ENCODE measurements at places on chromosomes 3 and 15.

DNA sequence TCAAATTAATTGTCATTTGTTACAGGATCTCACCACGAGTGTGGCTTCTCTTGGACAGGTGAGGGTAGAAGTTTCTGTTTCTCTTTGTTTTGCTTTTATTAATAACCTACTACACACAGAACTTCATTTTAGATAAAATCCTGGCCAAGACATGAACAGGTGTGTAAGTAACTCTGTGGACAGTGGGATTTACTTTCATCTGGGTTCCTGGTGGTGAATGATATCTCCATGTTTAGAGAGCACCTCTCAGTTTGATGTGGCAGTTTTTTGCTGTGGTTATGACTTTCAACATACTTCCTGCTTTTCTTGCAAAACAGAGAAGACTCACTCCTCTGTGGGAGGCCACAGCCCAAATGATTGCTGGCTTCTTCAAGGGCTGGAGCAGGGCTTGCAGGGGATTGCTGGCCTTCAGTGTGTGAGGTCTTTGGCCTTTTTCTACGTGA, 71.1 kb upstream of the XCR1 start:
- peak; percentile 56 for DNase-seq

DNA sequence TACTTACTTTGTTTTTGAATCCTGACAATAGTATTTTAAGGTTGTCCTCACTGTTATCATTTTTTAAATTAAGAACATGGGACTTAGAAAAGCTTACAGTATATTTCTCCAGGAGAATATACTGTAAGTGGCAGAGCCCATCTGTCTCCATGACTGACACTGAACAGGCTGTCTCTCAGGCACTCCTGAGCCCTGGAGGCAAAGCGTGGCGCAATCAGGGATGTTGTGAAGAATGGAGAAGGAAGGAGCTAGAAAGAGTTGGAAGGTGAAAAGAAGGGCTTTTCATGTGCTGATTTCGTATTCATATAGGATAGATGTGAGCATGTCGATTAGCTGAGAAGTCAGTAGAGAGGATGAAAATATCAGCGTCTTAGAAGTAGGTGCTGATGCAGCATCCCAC, 41.5 kb downstream of the FGF12 start:
- no peak for DNase-seq

DNA sequence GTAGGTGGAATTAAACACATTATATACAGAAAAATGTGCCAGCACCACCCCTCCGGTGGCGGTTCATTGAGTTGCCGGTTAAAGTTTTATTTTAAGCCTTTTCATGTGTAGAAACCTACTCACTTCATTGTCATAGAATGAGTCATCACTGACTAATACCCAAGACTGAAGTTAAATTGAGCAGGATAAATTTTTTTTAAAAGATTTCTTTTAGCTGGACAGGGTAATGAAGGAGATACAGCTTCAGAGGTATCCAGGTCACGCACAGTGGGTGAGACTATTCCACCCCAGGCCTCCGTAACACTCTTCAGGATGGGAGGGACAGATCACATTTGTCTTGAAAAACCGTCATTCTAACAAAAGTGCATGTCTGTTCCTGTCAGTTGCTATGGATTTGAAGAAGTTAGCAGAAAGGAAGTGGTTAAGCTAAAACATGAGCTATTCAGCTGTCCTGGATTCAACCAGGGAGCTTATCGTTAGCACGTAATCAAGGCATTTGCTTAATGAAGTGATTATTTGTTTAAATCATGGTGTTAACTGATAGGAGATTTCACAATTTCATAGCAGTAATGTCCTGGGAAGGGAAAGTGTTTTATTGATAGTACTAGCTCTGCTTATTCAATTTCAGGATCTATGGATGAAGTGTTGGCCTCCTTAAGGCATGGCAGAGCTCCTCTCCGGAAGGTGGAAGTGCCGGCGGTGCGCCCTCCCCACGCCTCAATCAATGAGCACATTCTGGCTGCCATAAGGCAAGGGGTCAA, 23.4 kb downstream of the WHAMM start:
- no peak for DNase-seq

DNA sequence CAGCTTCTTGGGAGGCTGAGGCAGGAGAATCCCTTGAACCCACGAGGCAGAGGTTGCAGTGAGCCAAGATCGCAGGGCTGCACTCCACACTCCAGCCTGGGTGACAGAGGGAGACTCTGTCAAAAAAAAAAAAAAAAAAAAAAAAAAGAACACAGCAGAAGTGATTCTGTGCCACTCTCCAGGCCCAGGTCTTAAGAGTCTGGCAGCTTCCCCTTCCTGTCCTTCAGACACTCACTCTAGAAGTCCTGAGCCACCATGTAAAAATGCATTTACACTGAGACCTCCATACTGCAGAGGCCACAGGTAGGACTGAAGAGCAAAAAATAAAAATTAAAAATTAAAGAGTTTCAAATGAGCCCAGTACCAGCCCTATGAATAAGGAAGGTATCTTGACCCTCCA, 11.8 kb upstream of the CDV3 start:
- no peak for DNase-seq

- no peak for DNase-seq
Observed at GRCh38 chr3:129417326-129417725, 11.1 kb downstream of the EFCAB12 start.

DNA sequence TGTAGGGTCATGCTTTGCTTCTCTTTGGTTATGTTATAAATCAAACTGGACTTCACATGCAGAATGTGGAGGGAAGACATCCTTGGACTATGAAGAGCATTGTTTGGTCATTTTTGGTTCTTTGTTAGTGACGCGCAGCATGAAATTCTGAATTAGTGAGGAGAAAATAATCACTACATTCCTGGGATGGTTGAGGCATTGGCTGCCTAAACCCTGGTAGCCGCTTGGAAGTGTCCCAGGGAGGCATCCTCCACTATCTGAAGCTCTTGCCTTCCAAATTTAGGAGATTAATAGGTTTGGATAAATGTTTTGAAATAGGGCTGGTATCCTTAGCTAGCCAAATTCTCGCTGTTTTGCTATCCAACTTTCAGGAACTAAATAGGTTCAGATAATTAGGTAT, 96.2 kb downstream of the CLSTN2 start:
- DNase-seq, result no peak

DNA sequence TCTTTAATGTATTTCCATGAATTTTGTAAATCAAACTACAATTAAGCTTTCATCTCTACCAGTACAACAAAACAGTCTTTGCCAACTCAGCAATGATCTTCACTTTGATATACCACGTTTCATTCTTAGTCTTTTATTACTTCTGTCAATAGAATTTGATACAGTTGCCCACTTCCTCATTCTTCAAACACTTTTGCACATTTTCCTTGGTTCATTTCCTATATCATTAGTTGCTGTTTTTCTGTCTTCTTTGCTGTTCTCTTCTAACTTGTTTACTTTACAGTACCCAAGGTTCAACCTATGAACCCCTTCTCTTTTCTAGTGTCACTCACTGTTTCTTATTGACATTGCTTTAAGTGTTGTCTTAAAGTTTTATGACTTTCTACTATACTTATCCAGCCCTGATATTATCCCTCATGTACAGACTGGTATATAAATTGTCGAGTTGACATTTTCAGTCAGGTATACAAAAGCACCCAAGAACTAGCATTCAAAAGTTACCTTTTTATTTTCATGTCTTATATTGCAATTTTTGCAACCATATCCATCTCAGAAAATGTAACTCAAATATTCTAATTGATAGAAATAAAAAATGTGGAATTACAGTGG, 903.1 kb downstream of the NSUN3 start:
- no peak for DNase-seq

DNA sequence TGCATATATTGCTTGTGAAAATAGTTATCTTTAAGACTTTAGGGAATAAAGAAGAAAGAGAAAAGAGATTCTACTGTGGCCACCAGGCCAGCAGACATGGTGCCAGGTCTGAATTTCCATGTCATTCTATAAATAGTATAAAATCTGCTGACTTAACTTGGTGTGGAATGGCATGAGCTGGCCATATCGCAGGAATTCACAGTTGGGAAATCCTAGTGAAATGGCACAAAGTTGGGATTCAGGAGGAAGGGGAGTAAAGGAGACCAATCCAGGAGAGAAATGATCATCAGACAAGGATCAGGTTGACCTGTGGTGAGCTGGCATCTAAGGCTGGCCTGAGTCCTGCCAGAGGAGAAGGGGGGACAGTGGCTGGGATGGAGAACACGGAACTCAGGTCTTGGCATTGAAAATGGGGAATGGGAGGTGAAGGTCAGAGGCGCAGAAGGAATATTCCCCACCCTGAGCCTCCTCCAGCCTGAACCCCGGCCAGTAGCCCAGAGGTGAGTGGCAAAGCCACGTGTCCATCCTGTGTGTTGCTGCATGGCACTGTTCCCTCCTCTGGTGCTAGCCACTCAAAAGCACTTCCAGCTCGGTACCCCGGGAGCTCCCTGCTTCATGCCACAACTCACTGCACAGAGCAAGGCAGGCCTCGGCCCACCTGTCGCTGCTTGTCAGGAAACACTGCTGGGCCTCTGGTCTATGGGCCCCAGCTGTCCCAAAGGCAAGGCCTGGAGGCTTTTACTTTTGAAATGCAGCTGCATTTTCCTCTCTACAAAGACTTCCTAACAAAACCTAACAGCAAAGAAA, 51.4 kb downstream of the SSUH2 start:
- no peak for DNase-seq

- DNase-seq, result no peak
Observed at GRCh38 chr3:178198329-178198728, 337.9 kb upstream of the KCNMB2 start.

DNA sequence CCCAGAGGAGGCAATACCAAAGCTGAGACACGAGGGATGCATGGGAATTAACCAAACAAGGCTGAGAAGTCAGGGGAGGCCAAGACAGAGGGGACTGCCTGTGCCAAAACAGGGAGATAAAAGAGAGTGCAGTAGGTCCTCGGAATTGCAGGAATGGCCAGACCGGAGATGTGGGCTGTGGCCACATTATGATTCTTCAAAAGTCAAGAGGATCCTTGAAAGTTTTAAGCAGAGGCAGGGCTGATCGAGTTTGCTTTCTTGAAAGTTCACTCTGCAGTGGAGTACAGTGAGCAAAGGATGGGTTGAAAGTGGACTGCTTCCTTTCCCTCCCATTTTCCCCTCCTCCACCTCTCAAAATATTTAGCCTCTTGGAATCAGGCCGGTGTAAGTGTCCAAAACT, 73.9 kb upstream of the ADAMTS9 start:
- no peak for DNase-seq

- DNase-seq, result no peak
Observed at GRCh38 chr15:28098766-28099554, at the start of gene OCA2. Gene OCA2 (minus strand): TSS chr15:28099315. CDS start chr15:28081874, 17,441 bp downstream.

DNA sequence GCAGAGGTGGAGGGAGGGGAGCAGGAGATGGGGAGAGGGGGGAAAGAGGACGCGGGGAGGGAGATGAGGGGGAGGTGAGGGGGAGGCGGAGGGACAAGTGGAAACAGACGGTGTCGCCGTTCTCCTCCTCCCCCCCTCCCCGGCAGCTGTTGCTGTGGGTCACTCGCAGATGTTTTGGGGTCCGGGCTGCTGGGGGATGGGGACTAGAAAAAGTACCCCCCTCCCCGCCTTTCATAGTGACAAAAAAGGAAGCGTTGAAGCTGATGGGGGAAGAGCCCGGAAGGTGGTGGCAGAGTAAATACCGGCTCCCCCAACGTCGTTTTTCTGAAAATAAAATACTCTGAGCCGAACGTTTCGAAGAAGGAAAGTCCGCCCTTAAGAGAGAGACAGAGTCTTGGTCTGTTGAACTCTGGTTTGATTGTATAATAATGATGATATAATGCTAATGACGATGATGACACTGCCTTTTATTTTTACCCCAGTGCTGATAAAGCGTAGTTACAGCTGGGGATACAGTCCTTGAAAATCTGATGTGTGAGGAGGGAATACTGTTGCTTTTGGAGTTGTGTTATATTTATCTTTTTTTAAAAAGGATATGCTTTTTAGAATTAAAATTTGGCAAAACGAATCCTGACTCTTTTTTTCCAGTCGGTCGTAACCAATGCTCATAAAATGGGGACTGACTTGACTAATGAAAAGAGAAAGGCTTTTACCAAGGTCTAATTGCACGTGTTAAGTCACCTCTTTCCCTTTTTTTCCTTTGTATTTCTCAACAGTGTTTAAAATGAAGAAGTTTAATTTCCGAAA, 993 bp downstream of the STXBP5L start:
- no peak for DNase-seq

DNA sequence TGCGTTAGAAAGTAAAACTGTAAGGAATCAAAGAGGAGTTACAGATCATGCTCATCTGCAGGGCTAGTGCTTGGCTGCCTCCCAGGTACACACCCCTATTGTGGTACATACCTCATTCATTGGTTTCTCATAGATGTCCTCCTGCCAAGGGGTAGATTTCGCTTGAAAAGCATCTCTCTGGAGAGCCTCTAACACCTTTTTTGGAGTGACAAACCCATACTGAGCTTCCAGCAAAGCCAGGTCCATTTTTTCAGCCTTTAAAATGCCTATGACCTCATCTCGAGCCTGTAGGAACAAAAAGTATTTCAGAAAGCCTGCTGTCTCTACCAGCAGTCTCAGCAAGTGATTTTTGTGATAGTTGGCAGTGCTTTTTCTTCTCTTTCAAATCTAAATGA, 112.1 kb downstream of the CMSS1 start:
- DNase-seq, result no peak

GRCh38 chr3:127940116-127940515, 25.1 kb downstream of the KBTBD12 start:
- no peak for DNase-seq

DNA sequence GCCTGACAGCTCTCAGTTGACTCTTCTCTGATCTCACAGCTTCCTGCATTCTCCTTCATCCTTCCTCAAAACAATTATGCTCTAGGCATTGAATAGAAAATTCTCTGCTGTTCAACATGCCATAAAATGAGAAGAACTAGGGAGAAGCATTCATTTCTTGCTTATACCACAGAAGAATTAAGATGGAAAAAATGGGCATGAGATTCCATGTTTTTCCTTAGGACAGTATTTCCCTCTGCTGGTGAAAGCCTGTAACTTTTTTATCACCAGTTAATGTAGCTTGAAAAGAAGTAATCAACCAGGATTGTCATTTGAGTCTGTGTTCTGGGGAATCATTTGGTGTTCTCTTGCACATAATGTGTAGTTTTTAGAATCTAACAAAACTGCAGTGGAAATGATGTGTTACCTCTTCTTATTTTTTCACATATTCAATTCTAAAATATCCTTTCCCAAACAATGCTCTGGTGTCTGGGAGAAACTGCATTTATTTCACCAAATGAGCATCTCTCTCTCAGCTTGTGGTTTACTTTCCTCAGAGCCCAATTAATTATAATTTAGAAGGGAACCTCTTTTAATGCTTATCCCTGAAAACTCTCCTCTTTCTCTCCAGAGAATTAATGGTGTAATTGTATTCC, 92.8 kb upstream of the DCBLD2 start:
- no peak for DNase-seq

- no peak for DNase-seq
Observed at GRCh38 chr3:65561617-65562016, 477.1 kb downstream of the MAGI1 start.
